ENCODE measurements at places on chromosomes 4 and X. TPM values are rescaled to one million over a fixed set of nuclear protein-coding genes. Genes with fewer than 3 reads are reported as not detected.

DNA sequence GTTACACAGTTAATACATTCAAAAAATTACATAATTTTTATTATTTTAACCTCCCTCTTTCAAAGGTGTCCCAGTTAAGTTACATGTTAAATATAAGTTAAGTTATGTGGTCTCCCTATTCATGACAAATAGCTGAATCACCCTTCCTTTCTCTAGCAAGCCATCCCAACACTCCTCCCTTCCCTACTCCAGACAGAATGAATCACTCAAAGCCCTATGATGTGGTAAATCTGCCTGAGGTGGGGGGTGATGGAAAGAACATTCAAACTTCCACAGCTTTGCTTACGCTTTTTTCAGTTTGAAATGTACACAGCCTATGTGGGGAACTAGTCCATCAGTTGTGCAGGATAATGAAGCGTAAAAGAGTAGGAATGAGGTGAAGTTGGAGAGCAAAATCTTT, 90.2 kb downstream of the CXCL13 start:
- DNase-seq: no peak

- DNase-seq: no peak
Measured at GRCh38 chr4:78784236-78784865, 8.2 kb downstream of the BMP2K start.

Gene NXF2
- 0.33 TPM for polyA plus RNA-seq

Gene CXCL13
- polyA plus RNA-seq: 0.66 TPM

- no peak for DNase-seq
Measured at GRCh38 chr4:52164116-52164515, 113.0 kb downstream of the SPATA18 start.

Gene XPNPEP2
- 8.2 TPM for polyA plus RNA-seq

GRCh38 chrX:97039363-97040029, 155.8 kb downstream of the RPA4 start:
- DNase-seq: peak; percentile 11

- DNase-seq: no peak
Measured at GRCh38 chrX:74924449-74925224, 615 bp downstream of the NEXMIF start.

Gene GYPB
- 12.3 TPM for polyA plus RNA-seq

Gene GAGE2A
- not detected for polyA plus RNA-seq

DNA sequence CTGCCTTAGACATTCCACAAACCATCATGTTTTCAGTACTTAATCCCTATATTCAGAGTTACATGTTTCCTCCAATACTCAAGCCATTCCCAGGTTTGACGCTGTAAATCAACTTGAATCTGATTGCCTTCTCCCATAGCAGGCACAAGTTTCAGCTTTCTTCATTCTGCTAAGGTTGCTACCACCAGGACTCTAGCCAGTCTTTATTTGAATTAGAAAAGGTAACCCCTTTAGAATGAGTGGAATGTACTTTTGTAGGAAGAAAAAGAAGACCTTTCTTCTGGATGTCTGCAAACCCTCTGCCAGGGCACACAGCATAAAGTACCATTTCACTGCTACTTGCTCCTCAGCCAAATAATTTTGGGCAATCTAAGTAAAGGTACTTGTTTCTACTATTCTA, 10.7 kb upstream of the RBMXL3 start:
- DNase-seq: no peak

- no peak for DNase-seq
Measured at GRCh38 chr4:43380093-43380492, 487.6 kb downstream of the GRXCR1 start.

GRCh38 chr4:16259889-16260246, 33.6 kb upstream of the TAPT1 start:
- no peak for DNase-seq

All from right lung (tissue), 10 donors.